ENCODE measurements at places on chromosomes 6 and 20. TPM values are rescaled to one million over a fixed set of nuclear protein-coding genes. Genes with fewer than 3 reads are reported as not detected.

MRAP2 gene
- total RNA-seq, result 0.72 TPM

CLPSL1 gene
- total RNA-seq, result not detected

BTNL2 gene
- not detected for total RNA-seq

DDX43 gene
- total RNA-seq, result 2.5 TPM

THBS2 gene
- 23.7 TPM for total RNA-seq

SIRPG gene
- total RNA-seq, result 0.81 TPM

SPATS1 gene
- total RNA-seq, result not detected

CST3 gene
- total RNA-seq, result 666 TPM

NOX3 gene
- total RNA-seq, result not detected

GRCh38 chr20:36408219-36408618, 102.1 kb downstream of the DLGAP4 start:
- DNase-seq, result no peak
- peaks cover 3% of the 10 kb centered on the region for H3K27me3 ChIP-seq
- H3K27ac ChIP-seq, result no peak overlapping the region

GRCh38 chr20:52082612-52083011, 109.0 kb downstream of the ZFP64 start:
- no peak for DNase-seq
- no peaks in the 10 kb centered on the region for H3K4me1 ChIP-seq
- H3K36me3 ChIP-seq, result no peaks in the 10 kb centered on the region
- H3K4me3 ChIP-seq, result no peak overlapping the region
- H3K27ac ChIP-seq, result no peak overlapping the region

- H3K36me3 ChIP-seq, result no peaks in the 10 kb centered on the region
- H3K27ac ChIP-seq, result no peak overlapping the region
- no peak overlapping the region for H3K4me3 ChIP-seq
These were observed 397.4 kb upstream of the PLCB4 start for GRCh38 chr20:8671370-8671961.

DNA sequence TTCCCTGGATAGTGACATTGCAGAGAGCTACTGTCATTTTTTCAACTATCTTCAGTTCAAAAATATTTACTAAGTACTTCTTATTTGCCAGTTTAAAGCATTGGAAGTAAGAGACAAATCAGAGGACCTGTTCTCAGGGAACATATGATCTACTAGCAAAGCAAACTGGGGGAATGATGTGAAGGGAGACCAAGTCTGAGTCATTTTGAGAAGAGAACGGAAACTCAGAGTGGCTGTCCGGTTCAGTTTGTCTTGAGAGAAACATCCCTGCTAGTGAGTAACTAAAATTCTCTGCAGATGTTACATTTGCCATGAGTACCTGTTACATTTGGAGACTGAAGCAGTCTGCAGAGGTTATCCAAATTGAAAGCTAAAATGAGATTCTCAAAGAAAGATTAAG, 118.3 kb downstream of the KCNQ5 start:
- no peaks in the 10 kb centered on the region for H3K36me3 ChIP-seq
- no peak for DNase-seq
- no peaks in the 10 kb centered on the region for H3K27me3 ChIP-seq
- no peaks in the 10 kb centered on the region for H3K4me1 ChIP-seq
- no peak overlapping the region for H3K4me3 ChIP-seq
- H3K27ac ChIP-seq, result no peak overlapping the region

DNA sequence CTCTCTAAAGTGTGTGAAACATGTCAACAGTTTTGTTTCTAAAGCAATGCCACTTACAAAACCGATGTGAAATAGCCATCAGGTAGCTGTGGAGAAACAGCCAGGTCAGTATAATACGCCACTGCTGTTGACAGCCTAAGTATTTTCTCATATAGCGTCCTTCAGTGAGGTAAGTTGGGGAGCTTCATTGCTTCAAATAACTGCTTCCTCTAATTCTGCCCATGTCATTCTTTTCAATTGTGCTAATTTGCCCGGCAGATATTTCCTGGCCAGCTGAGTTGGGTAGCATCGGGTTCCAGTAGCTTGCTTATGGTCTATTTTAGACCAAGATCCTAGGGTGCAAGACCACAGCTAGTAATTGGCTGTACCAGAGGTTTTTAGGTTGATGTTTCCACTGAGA, 2.1 kb upstream of the ARMC2 start:
- peaks cover 23% of the 10 kb centered on the region for H3K4me1 ChIP-seq
- H3K27me3 ChIP-seq, result no peaks in the 10 kb centered on the region
- no peak overlapping the region for H3K4me3 ChIP-seq

DNA sequence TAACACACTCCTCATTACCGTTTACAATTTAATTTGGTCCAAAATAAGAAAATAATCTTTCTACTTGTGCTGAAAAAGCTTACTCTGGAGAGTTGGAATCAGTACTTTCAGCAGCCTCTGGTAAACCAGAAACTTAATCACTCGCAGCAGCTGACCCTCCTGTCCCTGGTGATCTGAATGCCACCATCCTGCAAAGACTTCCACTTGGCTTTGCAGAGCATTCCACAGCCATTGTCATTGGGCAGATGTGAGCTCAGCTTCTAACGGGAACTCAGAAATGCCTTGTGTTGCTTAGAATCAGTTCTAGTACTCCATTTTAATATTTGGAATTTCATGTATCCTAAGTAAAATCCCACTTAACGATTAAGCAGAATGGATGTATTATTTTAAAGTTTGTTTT, 59.7 kb downstream of the PHACTR1 start:
- no peaks in the 10 kb centered on the region for H3K36me3 ChIP-seq
- H3K4me3 ChIP-seq, result no peak overlapping the region
- peaks cover 10% of the 10 kb centered on the region for H3K27me3 ChIP-seq
- no peaks in the 10 kb centered on the region for H3K4me1 ChIP-seq

DNA sequence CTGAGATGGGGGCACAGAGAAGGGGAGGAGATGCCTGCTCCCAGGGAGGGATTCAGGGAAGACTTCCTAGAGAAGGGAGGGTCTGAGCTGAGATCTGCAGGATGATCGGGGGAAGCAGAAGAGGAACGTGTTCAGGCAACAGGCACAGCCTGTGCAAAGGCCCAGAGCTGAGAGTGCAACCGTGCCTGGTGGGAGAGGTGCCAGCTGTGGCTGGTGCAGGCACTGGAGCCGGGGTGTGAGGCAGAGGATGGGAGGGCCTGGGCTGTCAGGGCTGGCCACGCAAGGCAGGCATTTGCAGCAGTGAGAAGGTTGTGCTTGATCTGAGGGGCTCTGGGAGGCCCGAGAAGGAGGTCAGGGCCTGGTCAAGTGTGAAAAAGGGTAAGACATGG, 27.7 kb downstream of the PTGIS start:
- no peak for DNase-seq
- no peaks in the 10 kb centered on the region for H3K27me3 ChIP-seq
- H3K4me1 ChIP-seq, result no peaks in the 10 kb centered on the region
- H3K4me3 ChIP-seq, result no peak overlapping the region
- H3K27ac ChIP-seq, result no peak overlapping the region
- H3K36me3 ChIP-seq, result no peaks in the 10 kb centered on the region

GRCh38 chr6:76593668-76594067, 521.2 kb upstream of the IMPG1 start:
- H3K27ac ChIP-seq, result no peak overlapping the region
- no peaks in the 10 kb centered on the region for H3K4me1 ChIP-seq
- no peak overlapping the region for H3K4me3 ChIP-seq
- no peaks in the 10 kb centered on the region for H3K36me3 ChIP-seq

- DNase-seq, result no peak
- H3K36me3 ChIP-seq, result no peaks in the 10 kb centered on the region
- H3K27me3 ChIP-seq, result no peaks in the 10 kb centered on the region
- no peak overlapping the region for H3K27ac ChIP-seq
These were observed 243.9 kb upstream of the TENT5A start for GRCh38 chr6:81996414-81996813.

Data from upper lobe of right lung (tissue), 1 donor.